Caco-2 (cell line): ENCODE measurements at places on chromosomes 12 and 14. TPM values are rescaled to one million over a fixed set of nuclear protein-coding genes. Genes with fewer than 3 reads are reported as not detected.

DNA sequence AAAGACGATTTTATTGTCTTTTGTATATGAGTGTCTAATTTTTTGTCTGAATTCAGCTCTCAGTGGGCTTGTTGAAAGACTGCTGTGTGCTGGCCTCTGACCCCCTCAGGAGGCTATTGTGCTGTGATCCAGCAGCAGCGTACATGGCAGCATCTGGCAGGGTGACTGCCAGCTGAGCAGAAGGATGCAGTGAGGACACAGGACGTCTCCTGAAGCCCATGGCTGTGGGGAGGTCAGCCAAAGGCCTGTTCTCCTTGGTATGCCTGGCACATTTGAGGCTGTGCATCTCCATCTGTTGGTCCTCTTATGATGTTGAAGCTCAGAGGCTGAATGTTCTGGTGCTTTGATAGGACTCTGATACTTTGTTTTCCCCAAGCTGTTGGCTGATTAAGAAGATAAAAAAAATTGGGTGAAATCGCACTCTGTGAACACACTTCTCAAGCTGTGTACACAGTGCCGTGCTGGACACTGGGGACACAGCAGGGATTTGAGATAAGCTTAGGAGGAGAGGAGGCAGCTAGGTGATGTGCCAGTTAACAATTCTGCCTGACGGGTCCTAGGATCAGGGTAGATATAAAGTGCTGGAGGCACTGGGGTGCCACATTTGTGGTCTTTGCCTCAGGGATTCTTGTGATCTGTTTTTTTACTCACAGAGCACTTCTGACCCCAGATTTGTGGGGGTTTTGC is 37.5 kb downstream of the EID3 start:
- no peak for DNase-seq

DNA sequence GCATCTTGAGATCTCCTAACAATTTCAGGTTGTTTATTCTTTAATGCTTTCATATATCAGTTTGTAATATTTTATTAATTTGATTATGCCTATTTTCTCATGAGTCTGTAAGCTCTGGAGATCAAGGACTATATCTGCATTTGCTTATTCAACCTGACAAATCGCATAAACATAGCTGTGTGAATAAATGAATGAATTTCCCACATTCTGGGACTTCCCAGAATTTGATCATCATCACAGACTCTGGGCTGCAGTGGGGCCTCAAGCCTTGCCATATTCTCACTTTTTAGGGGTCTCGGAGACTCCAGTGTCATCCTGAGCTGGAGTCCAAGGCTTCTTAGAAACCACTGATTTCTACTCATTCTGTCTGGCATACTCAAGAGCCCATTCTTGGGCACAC is 180.5 kb downstream of the DAD1 start:
- DNase-seq = no peak

- DNase-seq = peak; percentile 34
Measured at GRCh38 chr12:52442600-52443061, 8.5 kb upstream of the KRT75 start.

Gene CFAP54
- total RNA-seq = 0.12 and 0.14 TPM in 2 replicates
